ENCODE measurements at places on chromosomes 3 and 15.

DNA sequence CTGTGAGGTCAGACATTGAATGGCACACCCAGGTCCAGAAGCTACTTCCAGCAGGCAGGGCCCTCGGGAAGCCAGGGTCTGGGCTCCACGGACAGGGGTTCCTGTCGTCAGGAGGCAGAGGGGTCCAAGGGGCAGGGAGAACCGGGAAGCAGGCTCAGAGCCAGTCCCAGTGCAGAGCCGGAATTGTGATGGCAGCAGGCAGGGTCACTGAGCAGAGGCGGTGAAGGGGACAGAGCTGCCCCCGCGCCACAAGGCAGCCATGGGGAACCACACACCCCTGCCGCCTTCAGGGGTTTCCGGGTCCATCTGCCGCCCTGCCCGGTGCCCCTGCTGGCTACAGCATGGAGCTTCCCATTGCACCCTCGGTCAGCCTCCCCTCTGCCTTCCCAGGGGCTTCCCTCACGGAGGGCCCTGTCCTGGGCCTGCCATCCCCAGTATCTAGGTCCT, 136.9 kb downstream of the NSMCE3 start:
- no peak for DNase-seq

GRCh38 chr3:4664412-4664811, 171.3 kb downstream of the ITPR1 start:
- DNase-seq: no peak

- DNase-seq: peak; percentile 15
Measured at GRCh38 chr3:142808103-142808917, 80.6 kb downstream of the PCOLCE2 start.

DNA sequence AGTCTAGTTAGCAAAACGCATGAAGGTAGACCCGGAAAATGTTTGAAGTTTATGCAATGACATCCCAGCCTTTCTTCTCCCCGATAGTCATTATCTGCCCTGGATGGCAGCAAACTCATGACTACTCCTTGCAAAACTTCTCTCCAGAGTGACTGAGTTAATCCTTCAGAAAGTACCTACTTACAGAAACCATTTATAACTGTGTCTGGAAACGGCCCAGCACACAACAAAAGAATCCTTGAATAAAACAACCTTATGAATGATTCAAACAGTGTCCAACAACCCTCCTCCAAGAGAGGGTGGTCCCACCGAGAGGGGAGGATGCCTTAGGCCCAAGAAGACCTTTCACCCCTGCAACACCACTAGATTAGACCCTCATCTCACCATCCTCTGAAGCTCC, 14.2 kb downstream of the ST8SIA2 start:
- no peak for DNase-seq

- DNase-seq: no peak
Measured at GRCh38 chr3:73955494-73956070, 330.8 kb upstream of the PDZRN3 start.

- DNase-seq: no peak
Measured at GRCh38 chr3:182936239-182936917, 44.0 kb downstream of the DCUN1D1 start.

DNA sequence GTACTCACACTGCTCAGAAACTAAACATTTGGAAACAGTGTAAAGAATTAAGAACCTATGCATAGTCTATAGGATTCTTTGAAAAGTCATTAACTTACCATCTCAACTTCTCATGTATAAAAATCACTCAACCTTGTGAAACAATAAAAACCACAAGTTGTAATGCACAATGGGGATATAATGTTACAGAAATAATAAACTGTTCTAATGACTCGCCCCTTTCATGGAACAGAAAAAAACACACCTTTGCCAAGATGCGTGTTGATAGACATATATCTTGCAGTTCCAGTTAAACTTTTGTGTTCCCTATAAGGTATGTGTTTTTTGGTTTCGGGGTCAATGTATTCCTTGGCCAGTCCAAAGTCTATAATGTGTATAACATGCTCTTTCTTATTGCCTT, 50.8 kb upstream of the PPIB start:
- DNase-seq: no peak

GRCh38 chr3:45273681-45274515, 47.8 kb upstream of the TMEM158 start:
- DNase-seq: no peak

- no peak for DNase-seq
Measured at GRCh38 chr15:62051166-62051565, 9.1 kb downstream of the VPS13C start.

- DNase-seq: no peak
Measured at GRCh38 chr3:88979760-88980159, 127.7 kb upstream of the EPHA3 start.

DNA sequence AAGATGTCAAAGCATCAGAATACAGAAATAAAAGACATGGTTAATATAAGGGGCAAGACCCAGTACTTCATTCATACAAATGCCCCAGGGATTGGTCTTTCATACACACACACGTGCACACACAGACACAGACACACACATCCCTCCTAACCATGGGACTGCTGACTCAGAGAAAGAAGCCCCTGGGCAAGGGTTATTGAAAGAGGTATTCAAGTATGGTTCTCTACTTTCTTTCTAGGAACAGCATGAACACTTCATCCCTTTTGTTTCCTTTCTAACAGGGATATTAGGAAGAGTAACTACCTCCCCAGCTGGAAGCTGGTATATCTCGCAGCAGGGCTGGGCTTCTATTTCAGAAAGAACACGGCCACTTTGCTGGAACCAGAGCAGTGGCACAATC, 33.2 kb upstream of the ZFAND6 start:
- no peak for DNase-seq

DNA sequence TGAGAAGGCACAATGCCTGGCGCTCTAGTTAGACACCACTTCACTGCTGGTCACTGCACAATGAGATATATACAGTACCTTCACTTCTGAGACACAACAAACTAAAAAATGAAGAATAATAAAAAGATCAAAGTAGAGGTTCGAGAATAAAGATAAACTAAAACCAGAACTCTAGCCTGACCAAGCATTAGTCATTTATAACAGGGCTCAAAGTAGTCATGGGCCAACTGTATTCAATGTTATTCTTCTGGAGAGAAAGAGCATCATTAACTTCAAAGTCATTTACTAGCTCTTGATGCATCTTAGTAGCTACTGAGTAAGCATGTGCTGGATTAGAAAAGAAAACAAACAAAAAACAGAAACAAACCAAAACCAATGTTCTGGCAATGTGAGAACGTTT, 145.2 kb downstream of the SSR3 start:
- no peak for DNase-seq

- DNase-seq: no peak
Measured at GRCh38 chr3:18153571-18154173, 271.5 kb downstream of the SATB1 start.

GRCh38 chr3:72698154-72698917, 149.9 kb downstream of the SHQ1 start:
- DNase-seq: no peak

- no peak for DNase-seq
Measured at GRCh38 chr15:94001255-94001801, 230.0 kb upstream of the MCTP2 start.

- DNase-seq: peak; percentile 9
Measured at GRCh38 chr3:99637368-99638111, 854 bp upstream of the COL8A1 start.

- DNase-seq: no peak
Measured at GRCh38 chr15:79089331-79089889, 1.2 kb downstream of the RASGRF1 start.

- peak; percentile 23 for DNase-seq
Measured at GRCh38 chr3:155791190-155791589, 14.9 kb downstream of the C3orf33 start.

- no peak for DNase-seq
Measured at GRCh38 chr3:138440121-138440521, 5.7 kb downstream of the ESYT3 start.

GRCh38 chr3:37532168-37532567, 329.5 kb upstream of the CTDSPL start:
- no peak for DNase-seq

DNA sequence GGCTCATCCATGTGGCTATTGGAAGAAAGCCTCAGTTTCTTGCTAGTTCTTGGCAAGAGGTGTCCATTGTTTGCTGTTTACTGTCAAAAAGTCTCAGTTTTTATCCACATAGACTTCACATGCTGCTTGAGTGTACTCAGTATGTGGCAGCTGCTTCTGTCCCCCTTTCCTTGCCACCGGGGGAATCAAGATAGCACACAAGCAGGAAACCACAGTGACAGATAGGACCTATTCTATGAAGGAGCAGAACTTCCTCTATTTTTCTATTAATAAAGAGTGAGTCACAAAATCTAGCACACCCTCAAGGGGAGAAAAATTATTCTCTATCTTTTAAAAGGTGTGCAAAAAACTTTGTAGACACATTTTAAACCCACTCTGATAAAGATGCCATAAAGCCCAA, 121.4 kb upstream of the GMNC start:
- no peak for DNase-seq

DNA sequence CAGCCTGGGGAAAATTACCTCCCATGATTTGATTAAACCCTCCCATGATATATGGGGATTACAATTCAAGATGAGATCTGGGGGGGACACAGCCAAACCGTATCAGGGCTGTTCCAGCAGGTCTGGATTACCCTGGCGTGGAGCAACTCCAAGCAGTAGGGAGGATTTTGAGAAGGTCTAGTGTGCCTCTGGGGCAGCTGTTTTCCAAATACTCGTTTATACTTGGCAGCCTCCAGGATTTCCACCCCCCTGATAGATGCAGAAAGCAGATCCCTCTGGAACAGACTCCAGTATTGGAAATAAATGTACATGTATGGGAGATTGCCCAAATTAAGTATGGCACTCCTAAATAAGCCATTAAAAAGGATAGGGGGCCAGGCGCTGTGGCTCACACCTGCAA, 7.7 kb upstream of the IRAK2 start:
- no peak for DNase-seq

GRCh38 chr3:87260270-87260669, 16.1 kb downstream of the POU1F1 start:
- peak; percentile 62 for DNase-seq

DNA sequence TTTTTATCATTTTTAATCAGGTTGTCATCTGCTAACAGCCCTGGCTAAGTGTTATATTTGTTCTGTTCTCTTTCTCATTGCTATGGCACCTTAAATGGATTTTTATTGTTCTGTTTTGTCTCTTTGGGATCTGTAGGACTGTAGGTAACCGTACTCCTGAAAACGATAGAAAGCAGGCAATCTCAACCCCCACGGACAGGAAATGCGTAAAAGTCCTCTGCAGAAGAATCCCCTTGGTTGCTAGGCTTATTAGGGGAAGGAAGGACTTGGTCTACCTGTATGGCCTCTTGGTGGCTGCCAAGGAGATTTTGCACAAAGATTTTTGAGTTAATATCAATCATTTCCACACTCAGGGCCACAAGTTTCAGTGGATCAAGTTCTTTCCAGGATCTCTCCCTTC, 571.9 kb upstream of the ZNF385D start:
- no peak for DNase-seq

GRCh38 chr3:44416031-44417030, 61.1 kb downstream of the ZNF445 start:
- DNase-seq: no peak

GRCh38 chr3:9676785-9677184, 26.8 kb upstream of the CPNE9 start:
- DNase-seq: no peak

DNA sequence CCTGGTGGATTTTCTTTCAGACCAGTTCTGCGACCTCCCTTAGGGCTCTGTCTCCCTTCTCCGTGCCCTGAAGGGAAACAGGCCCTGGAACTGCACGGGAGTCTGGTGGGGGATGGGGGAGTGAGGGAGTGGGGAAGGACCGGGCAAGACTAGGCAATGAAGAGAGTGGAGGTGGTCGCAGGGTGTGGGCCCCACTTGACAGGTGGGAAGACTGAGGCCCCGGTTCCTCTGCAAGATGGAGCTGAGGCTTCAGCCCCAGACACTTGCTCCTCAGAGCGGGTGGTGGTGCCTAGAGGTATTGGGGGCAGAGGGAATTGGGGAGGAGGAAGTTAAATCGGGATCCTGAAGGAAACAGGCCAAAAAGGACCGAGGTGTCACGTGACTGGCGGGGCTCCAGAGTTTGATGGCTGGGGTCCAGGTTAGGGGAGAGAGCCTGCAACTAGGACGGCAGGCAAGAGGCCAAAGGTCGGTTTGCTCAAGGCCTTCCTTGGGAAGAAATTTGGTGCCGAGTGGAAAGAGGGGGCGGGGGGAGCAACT, 597 bp upstream of the CAMK1 start:
- DNase-seq: no peak

DNA sequence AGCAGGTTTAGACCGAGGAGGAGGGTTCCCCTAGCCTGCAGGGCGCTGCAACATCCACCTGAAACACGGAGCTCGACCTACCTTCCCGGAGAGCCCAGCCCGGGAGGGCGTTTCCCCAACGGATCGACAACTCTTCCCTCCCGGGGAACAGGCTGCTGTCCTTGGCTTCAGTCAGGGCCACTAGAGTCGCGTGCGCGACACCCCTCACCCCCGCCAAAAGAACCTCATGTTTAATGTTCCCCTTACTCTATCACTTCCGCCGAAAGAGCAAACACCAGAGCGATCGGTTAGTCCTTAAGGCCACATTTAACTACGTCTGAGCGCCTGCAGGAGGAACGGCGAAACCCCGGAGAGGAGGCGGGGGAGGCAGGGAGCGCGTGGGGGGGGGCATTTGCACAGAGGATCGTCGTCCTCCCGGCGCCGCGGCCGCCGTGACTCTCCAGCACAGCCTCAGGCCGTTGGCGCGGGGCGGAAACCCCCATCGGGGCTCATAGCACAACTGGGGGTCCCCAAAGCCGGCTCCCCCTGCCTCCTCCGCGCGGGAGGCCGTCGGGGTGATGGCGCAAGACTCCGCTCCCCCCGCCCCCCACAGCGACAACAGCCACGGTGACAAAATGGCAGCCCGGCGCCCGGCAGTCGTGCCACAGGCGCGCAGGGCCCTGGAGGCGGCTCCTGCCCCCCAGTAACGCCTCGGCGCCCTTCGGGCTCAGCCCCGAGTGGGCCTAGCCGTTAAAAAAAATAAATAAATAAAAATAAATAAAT, 3.2 kb downstream of the ANP32A start:
- peak; percentile 84 for DNase-seq

DNA sequence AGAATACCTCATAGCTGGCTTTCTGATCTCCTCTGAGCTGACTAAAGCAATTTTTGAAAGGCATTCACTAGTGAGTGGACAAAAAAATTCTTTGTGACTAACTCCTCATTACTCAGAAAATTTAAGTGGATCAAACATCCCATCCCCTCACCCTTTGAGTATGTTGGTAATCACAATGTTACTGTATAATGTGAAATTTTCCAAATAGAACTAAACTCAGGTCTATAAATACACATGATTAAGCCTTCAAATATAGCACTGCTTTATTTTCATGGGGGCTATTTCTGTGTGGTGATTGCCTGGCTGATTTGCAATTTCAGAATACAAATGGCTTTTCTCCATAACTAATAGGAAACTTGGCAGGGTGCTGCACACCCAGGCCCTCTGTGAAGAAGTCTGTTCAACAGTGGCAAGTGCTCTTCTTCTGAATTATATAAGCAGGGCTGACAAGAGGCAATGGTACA, 45.9 kb upstream of the ACTC1 start:
- no peak for DNase-seq

GRCh38 chr3:176930942-176931341, 266.3 kb downstream of the TBL1XR1 start:
- DNase-seq: no peak
